ENCODE measurements at places on chromosomes 7 and 10.

- DNase-seq = no peak
These were observed 36.8 kb upstream of the NUB1 start for GRCh38 chr7:151304856-151305255.

- DNase-seq = no peak
These were observed 45.3 kb upstream of the DNAJB6 start for GRCh38 chr7:157291404-157292080.

DNA sequence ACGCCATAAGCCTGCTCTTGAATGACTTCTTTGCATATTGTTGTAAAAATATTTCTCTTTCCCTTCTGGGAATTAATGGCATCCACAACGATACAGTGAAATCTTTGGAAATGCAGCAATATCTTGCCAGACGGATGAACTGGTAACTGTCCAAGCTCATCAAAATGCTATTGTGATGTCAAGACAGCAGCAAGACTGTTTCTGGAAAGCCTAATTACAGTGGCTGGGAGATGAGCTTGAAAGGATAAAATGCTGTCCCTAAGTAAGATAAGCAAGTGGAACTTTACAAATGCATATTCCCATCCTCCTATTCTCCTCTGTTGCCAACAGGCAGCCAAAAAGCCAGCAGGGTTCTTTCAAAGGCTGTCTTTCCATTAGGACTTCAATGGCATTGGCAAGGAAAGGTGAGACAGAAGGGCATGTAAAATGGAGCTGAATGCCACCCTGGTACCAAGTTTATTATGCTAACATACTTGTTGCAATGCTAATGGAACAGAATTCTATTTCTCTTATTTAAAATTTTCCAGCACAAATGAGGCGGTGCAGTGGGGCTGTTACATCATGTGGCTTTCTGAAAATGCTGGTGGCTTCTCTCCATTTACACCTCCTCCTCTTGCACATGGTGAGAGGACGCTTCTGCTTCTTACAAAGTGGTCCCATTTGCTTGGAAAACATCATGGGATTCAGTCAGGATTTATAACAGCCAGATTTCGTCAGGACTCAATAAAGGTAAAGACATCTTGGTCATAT lies 178.3 kb upstream of the PTER start:
- no peak for DNase-seq

GRCh38 chr7:42930889-42931288 lies 1.1 kb downstream of the PSMA2 start:
- DNase-seq = no peak

DNA sequence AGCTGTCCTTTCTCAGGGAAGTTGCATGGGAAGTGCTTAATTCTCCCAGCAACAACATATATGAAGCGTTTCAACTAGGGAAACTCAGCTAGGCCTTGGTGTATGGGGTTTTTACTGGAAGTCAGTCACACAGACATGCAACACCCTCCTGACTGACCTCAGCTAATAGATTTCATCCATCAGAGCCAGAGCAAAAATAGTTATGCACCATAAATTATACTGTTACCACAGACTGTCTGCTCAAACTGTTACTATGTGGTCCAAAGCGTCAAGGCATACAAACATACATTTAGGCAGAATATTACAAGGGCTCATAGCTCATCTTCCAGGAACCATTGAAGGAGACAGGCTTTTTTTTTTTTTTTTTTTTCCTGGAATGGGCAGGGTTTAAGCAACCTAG lies 417.9 kb downstream of the ANKRD7 start:
- no peak for DNase-seq

GRCh38 chr10:12950583-12951128 lies 50.9 kb downstream of the CCDC3 start:
- DNase-seq = no peak

- no peak for DNase-seq
These were observed 63.5 kb upstream of the VKORC1L1 start for GRCh38 chr7:65809259-65809981.

DNA sequence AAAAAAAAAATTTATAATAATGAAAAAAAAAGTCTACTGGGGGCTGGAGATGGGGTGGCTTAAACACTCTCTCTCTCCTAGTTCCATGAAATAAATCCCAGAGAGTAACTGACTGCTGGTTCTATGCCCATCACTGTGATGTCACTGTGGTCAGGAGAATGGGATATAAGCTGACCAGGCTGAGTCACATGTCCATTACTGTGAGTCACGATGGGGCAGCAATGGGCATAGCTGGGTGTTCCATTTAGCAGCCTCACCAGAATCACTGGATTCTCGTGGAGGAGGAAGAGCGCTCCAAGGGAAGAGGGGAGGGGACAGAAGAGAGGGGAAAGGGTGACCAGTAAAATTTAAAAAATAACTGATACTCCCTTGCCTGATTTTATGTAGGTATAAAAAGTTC lies 37.1 kb downstream of the MASTL start:
- no peak for DNase-seq

- DNase-seq = no peak
These were observed 37.2 kb downstream of the CYCS start for GRCh38 chr7:25087855-25088254.

- no peak for DNase-seq
These were observed 95.8 kb downstream of the PARD3 start for GRCh38 chr10:34719328-34719727.

- no peak for DNase-seq
These were observed 7.3 kb upstream of the PNLIP start for GRCh38 chr10:116538456-116538855.

GRCh38 chr10:52442576-52442975 lies 128.5 kb downstream of the DKK1 start:
- DNase-seq = no peak

DNA sequence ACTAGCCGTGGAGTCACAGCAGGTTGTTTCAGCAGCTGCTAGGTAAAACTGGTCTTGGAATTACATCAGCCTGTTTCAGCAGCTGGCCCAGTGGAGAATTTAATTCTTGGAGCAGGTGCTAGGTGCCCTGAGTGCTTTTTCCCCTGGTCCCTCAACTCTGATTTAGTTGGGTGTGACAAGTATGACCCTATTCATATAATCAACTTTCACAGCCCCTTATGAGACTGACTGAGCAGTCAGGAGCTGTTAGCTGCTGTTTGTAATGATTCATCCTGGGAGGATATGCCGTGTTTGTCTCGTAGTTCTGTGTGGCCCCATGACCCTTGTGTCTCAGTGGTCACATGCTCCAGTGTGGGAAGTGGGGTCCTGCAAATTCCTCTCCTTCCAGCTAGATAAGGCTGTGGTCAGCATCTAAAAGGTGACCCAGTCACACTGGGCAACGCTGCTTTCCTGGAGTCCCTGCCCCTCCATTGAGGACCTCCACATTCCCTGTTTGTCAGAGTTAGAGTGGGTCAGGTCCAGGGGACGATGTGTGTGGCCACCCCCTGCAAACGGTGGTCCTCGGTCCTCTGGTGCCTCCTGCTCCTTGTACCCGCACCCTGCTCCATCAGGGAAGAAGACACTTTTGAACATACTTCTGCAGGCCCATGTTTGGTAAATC lies 28.3 kb downstream of the TBATA start:
- DNase-seq = no peak

GRCh38 chr10:116721547-116722392 lies 20.6 kb downstream of the HSPA12A start:
- DNase-seq = no peak

- no peak for DNase-seq
These were observed 112.6 kb upstream of the PPIF start for GRCh38 chr10:79234391-79235315.

DNA sequence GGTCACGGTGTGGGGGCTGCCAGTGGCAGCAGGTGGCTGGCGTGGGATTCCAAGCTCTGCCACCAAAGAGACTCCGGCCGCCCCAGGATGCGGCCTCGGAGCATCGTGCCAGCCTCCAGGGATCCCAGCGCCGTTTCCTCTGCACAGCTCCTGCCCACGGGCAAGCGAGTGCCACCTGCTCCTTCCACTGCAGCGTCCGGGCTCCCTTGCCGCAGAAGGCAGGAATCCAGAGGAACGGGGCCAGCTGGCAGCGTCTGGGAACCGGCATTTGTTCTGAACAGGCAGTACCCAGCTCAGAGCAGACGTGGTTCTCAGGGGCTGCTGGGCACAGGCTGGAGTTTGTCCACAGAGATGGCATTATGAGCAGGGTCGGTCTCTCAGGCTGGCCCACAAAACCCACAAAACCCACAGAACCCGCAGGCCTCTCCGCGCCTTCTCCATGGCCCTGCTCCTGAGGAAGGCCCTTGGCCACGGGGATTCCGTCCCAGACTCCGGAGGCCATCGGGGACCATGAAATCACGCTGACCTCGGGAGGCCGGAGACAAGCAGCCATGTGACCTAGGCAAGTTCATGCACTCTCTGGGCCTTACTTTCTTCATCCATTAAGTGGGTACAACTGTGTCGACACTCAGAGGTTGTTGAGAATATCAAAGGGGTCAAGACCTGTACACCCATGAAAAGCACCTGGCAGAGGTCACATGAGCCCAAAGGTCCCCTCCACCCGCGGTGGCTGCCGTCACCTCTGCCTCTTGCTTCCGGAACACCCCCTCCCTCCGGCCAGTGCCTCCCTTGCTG lies 72.1 kb upstream of the TNRC18 start:
- DNase-seq = no peak
